AG04450 (cell line): ENCODE measurements at places on chromosomes 3 and 15.
A peak's percentile ranks its signal among the peaks of the same experiment; 100 is the strongest.

DNA sequence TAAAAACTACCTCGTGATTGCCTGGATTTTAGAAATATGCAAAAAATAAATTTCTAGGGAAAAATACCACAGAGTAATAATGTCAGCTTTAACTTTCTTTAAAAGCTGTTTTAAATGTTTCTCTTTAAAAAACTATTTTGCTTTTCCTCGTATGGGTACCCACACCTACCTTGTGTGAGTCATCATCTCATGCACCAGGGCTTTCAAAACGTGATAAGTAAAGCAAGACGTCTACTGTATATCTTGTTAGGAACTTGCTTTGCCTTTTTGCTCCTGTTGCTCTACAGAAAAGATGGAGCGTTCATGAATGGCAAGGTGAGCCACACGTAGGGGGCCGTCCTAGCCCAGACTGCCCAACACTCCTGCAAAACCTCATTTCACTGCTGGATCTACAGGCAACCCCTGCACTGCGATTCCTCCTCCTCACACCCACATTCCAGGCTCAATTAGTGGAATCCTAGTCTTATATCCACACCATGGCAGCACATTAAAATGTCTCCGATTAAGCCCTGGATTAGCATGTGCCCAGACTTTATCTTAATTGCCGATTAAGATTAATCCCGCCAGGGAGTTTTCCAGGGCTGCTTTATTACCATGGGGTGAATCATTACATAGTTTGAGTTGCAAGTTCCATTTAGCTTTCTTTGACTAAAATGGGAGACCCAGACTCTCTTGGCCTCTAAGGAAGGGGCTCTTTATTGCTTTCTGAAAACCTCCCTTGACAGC is 293.6 kb upstream of the ICE2 start:
- no peak for DNase-seq

GRCh38 chr3:10575601-10576160 is 70.3 kb upstream of the ATP2B2 start:
- no peak for DNase-seq

DNA sequence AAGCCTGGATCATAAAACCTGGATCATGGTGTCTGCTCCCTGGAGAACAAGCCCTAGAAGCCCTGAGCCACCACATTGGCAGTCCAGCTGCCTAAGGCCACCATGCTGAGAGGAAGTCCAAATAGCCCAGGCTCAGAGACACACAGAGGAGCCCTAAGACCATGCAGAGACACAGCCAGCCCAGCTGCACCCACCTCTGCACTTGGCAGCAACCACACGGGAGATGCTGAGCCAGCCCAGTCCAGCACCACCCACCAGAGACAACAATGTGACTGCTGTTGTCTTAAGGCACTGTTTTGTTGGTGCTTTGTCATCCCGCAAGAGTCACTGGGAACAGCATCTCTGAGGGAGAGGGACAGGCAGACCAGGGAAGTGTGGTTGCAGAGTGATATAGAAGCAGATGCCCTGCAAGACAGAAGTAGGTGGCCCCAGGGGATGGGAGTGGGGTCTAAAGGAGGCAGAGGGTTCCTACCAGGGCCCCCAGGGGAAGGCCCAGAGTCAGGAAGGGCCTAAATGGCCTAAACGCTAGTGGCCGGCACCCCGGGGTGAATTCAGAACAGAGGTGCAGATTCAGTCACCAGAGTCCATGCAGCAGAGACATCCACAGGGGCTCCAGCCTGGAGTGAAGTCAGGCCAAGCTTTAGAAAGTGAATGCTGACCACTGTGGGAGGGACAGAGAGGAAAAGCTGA is 105.4 kb upstream of the PRR20G start:
- DNase-seq: no peak

DNA sequence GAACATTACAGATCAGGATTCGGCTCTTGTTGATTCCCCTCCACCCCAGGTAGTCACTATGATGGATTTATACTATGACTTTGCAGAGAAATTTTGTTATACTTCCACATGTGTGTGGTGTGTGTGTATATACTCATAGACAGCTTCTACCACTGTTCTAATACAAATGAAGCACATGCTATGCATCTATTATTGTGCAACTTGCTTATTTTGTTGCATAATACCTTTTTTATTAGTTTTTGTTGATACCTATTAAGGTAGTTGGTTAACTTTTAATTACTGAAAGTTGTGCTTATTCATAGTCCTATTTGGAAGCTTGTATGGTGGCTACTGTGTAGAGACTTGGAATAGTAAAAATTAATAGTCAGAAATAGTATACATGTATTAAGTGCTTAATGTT is 140.6 kb downstream of the CACNA2D3 start:
- DNase-seq: no peak

DNA sequence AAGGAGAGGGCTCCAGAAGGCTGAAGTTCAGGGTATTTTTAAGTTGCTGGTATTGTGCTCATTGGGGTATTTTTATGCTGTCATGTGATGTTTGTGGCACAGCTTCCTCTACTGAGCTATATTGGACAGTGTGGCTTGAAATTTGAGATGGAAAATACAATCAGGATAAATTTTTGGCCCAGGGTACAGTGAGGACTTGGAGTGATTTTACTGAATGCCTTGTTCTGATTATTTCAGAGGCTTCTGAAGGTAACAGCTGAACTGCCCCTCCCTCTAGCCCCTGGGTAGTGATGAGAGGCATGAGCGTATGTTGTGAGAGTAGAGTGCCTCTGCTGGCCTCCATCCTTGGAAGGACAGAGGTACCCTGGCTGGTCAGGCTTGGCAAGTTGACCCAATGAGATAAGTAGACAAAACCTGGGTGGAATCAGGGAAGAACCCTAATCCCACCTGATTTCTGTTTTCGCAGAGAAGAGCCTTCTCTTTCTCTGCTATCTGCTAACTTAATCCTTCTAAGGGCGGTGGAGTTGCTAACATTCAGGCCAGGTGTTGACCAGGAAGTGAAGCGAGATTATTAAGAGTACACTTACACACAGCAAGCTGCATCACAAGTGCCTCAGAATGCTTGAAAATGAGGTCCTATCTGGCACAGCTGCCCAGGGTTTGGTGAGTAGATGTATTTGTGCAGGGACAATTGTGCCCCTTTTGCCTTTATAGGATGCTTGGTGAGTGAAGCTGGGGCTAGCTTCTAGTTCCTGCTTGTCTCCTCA is 98.1 kb upstream of the CLSTN2 start:
- DNase-seq: no peak

GRCh38 chr3:13529196-13530112 is 19.5 kb upstream of the FBLN2 start:
- DNase-seq: no peak

GRCh38 chr3:174153871-174154270 is 705.3 kb upstream of the NAALADL2 start:
- DNase-seq: no peak

DNA sequence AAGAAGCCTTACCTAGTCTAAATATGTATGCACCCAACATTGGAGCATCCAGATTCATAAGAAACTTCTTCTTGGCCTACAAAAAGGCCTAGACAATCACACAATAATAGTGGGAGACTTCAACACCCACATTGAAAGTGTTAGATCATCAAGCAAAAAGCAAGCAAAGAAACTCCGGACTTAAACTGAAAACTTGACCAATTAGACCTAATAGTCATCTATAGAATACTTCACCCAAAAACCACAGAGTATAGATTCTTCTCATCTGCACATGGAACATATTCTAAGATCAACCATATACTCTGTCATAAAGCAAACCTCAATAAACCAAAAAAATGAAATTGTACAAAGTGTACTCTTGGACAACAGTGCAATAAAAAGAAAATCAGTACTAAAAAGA is 22.3 kb upstream of the OR5K4 start:
- no peak for DNase-seq

DNA sequence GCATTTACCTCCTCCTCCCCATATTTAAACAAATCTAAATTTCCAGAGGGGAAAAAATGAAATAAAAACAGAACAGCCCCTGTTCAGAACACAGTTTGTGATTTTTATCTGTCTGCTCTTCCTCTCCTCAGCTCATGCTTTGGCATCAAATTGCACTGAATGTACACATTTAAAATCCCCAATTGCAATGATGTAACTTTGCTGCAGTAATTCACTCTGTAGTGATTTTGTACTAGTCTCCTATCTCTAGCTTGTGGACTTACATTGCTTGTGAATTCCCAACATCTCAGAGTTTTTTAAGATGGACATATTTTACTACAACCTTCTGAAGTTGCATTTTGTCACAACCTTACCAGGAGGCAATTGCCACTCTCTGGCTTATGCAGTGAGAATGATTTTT is 81.6 kb upstream of the ROBO2 start:
- no peak for DNase-seq

GRCh38 chr15:82030176-82030575 is 15.6 kb downstream of the MEX3B start:
- no peak for DNase-seq

DNA sequence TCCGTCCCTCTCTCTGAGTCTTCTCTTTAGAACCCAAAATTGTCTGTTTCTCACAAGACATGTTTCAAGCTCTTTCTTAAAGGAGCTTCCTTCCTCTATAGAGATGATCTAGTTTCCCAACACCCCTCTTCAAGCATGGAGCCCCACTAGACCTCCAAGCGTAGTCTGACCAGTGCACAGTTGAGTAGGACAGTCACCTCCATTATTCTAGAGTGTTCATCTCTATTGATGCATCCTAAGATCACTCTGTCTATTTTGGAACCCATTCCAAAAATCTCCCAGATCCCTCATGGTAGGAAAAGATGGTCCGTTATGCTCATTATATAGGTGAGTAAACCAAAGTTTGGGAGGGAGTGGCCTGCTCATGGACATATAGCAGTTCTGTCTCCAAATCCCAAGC is 4.1 kb upstream of the CAV3 start:
- no peak for DNase-seq

GRCh38 chr3:52983336-52983807 is 62.5 kb downstream of the SFMBT1 start:
- DNase-seq: no peak

DNA sequence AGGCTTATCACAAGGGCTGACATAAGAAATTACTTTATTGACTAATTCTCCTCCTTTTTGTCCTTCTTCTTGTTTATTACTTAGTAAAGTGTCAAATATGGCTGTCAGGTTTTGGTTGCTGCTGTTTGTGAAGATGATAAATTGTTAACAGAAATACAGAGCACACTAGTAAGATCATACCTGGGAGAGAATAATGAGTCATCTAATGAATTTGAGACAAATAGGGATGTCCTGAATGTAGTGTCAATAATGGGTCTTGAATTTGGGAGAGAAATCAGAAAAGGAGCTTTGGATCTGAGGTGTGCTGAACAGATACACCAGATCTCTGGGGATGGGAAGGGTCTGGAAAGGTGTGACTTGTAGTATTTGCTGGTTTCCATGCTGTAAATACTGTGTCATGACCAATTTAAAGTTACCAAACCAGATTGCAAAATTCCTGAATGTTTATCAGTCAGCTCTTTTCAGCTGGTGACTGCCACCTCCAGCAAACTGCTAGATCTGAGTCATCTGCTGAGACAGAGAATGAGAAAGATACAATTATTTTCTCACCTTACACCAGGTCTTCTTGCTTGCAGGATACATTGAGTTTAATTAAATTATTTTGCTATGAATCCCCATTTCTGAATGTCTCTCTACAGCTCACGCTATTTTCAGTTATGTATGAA is 76.7 kb upstream of the SATB1 start:
- DNase-seq: no peak

GRCh38 chr3:66438046-66438445 is 62.8 kb downstream of the LRIG1 start:
- no peak for DNase-seq

DNA sequence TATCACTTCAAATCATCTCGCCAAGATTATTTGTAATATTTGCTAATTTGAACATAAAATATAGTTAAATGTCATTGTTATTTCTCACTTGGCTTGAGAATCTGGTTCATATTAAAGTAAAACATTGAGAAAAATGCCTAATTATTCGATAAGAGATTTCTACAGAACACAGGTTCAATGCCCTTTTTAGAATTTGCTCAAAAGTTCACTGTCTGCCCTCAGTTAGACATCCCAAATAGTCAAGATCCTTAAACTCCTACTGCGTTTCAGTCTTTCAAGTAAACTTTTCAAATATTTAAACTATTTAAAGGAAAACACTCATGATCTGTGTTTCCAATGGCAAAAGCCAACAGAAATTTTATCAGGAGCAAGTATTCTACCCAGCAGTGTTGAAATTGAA is 204.1 kb upstream of the AGTR1 start:
- no peak for DNase-seq

DNA sequence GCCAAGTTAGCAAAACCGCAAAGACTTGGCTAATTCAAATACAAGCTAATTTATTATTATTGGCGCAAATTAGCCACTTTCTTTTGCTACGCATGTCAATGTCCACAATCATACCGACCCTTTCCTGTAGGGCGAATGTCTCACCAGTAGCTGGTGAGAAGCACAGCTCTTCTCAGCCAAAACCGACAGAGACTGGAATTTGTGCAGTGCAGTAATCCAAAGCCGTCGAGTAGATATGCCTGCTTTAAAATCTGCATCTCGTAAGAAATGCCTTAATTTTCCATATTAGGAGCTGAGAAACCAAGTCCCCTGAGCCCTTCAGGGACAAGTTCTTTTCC is 614 bp upstream of the MINDY2 start:
- DNase-seq: peak; percentile 46

- DNase-seq: no peak
Measured at GRCh38 chr3:94596141-94596540, 533.3 kb downstream of the NSUN3 start.

GRCh38 chr3:55859305-55859704 is 372.2 kb upstream of the WNT5A start:
- no peak for DNase-seq

- DNase-seq: no peak
Measured at GRCh38 chr3:184336547-184337398, 627 bp upstream of the FAM131A start.

GRCh38 chr3:127483005-127483641 is 107.4 kb downstream of the TPRA1 start:
- no peak for DNase-seq

GRCh38 chr15:51533672-51534398 is 88.7 kb downstream of the DMXL2 start:
- DNase-seq: no peak

DNA sequence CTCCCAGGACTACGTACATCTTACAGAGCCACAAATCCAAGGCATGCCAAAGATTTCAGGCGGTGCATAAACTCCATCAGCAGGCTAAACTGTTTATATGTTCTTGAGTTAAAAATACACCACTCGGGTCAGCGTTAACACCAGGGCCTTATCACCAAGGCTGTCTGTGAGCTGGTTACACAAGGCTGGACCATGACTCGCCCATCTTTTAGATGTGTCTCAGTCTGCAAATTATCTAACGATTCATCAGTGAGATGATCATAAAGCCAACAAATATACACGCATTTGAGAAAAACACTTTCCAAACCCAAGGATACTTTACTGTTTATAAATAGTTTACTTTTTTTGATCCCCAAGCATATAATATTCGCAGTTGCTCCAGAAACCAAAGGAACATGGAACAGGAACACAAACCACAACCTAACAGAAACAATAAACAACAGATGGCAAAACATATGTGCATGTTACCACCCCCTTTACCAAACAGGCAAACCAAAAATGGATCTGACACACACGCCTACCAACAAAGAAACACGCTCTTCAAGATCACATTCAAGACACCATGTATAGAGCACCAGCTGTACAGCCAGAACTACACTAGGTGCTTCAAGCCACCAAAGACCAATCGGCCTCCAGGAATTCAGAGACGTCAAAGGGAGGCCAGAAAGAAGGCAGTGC is 15.4 kb downstream of the LRIG1 start:
- peak; percentile 90 for DNase-seq

GRCh38 chr3:30146978-30147377 is 459.4 kb upstream of the TGFBR2 start:
- no peak for DNase-seq

GRCh38 chr15:57183041-57183440 is 193.3 kb upstream of the CGNL1 start:
- DNase-seq: no peak
